ENCODE measurements at places on chromosomes 3 and 15.

GRCh38 chr15:84112025-84112424, 123.5 kb upstream of the GOLGA6L4 start:
- no peak for DNase-seq

DNA sequence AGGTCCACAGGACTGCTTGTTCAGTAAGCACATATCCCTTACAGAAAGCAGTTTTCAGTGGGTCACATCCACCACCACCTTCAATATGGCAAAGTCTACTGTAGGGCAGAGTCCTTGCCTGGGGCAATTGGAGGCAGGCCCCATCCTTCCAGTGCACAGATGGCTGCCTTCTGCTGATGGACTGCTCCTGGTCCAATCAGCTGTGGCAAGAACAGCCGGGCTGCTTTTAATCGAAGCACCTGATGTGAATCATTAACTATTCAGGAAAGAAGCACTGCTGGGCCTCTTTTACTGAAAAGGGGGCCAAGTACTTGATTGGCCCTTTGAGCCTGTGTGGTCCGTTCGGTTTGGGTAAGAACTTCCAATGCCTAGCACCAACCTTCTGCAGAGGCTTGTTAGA, 24.4 kb downstream of the LARS2 start:
- no peak for DNase-seq

GRCh38 chr3:184556582-184557347, 4.8 kb upstream of the EPHB3 start:
- no peak for DNase-seq

GRCh38 chr3:141228395-141228794, 3.2 kb upstream of the PXYLP1 start:
- no peak for DNase-seq

DNA sequence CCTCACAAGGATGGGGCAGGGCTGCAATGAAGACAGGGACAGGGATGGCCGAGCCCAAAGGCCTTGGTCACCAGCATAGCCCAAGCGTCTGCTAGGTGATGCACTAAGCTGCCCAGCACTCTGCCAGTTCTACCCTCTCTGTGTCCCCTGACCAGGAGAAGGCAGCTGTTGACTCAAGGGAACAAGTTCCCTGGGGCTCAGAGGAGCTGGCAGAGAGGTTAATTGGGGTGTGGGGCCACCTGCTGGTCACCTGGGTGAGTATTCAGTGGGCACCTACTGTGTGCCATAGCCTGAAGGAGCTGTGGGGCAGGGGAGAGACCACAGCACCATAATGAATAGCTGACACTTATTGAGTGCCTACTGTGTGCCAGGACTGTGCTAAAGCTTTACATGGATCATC, 22.0 kb upstream of the DOCK3 start:
- DNase-seq: peak; percentile 72

DNA sequence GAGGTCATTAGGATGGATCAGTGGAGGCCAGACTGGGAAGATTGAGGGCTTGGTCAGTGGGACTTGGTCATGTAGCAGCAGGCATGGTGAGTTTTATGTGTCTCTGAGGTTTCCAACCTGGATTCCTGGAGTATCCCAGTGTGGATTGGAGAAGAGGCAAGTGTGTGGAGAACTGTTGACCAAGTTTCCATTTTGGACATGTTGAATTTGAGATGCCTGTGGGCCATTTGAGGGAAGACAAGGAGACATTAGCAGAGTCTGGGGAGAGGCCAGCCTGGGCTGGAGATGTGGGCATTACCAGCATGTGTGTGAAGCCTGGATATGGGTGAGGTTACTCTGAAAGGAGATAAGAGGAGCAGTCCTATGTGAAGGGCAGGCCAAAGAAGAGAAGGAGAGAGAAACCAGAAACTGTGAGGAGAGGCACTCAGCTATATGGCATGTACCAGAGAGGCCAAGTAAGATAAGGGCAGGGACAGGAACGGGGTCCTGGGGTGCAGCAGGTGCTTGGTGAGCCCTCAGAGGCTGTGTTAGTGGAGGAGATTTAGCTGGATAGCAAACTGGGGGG, 4.3 kb downstream of the SLC25A38 start:
- no peak for DNase-seq

DNA sequence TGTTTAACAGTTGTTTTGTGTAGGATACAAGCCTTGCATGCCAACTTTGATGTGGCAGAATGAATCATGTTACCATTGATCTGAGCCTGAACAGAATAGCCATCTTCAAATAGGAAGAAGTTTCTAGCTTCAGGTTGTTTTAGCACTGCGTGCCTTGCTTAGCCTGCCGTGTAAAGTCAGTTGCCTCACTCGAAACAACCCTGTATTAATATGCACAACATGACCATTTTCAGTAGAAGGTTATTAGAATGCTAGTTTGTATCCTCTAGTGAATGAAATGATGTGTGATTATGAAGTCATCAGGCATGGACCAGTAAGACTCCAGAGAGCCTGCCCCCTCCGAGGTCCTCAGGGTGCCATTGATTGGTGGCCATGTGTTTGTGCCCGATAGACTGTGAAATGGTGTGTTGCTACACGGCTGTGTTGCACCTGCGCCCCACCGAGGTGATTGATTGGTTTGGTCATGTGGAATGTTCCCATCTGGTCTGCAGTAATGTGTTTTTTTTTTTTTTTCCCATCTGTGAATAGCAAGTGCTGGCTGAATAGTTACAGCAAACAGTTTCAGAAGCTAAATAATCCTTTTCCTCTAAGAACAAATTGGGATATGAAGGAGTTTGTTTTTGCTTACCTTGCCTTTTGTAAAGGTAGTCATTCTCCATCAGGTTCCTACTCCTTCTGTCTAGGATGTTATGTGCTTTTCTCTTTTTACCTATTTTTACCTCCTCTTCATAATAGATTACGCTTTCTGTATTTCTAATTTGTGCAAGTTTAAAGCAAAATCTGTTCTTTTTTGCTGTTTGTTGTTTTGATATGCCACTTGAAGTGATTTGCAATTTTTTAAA, 214.9 kb downstream of the TCF12 start:
- DNase-seq: no peak

DNA sequence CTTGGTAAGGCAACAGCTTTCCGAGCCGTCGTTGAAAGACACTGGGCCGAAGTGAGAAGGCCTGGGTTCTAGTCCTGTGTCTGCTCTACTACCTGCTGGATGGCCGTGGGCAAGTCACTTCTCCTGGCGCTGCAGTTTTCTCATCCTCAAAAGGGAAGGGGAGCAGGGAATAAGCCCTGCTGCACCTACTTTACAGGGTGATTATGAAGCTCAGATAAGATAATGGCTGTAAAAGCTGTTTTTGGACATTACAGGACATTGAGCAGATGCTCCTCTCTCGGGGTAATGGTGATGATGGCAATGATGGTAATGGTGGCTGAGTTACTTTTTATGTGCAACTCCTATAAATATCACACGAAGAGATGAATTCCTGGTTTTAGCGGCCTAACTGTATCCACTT, 152.6 kb downstream of the FAM43A start:
- no peak for DNase-seq

DNA sequence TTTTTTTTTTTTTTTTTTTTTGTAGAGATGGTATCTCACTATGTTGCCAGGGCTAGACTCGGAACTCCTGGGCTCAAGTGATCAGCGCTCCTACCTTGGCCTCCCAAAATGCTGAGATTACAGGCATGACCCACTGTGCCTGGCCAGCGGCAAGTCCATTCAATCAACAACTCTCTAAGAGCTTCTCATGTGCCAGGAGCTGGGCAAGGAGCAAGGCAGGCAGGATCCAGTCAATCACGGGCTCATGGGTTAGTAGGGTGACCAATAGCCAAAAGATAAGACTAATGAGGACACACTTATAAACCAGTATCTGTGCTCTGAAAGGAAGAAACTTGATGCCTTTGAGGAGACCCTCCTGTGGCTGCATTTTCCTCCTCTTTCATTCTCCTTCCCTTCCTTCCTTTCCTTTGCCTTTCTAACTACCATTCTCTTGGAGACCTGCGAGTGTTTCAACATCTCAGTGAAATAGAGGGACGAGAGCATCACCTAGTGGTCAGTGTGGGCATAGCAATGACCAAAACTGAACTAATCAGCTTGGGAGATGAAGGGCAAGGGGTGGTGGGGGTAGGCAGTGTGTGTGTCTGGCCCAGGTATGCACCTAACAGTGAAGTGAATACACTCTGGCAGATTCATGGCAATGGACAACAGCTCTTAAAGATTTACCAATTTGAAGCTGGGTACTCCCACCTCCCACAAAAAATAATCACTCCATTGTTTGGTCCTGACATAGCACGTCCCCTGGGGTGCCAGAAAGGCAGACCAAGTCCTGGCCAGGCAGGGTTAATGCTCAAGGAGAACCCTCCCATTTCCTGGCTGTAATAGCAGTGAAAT, 6.3 kb downstream of the RPP25 start:
- peak; percentile 92 for DNase-seq

DNA sequence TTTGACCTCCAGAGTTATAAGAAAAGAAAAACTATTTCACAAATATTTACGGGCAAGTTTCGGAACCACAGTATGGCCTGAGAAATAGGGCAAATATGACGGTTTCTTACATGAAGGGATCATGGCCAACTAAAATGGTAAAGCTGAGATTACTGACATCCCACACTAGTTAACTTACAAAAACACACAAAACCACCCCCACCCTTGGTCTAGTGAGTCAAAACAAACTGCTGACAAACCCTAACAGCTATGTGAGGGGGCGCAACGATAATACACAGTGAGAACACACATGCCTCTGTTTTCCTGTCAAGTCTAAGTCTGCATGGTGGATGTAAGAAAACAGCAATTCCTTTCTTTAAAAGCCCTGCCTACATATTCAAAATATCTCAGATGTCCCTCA, 32.3 kb downstream of the CBLB start:
- peak; percentile 59 for DNase-seq

- no peak for DNase-seq
Measured at GRCh38 chr15:63212050-63213004, 22.9 kb downstream of the RAB8B start.

GRCh38 chr3:70919661-70920060, 607.2 kb upstream of the MDFIC2 start:
- DNase-seq: no peak

GRCh38 chr3:127077068-127077467, 94.2 kb downstream of the PLXNA1 start:
- DNase-seq: no peak

DNA sequence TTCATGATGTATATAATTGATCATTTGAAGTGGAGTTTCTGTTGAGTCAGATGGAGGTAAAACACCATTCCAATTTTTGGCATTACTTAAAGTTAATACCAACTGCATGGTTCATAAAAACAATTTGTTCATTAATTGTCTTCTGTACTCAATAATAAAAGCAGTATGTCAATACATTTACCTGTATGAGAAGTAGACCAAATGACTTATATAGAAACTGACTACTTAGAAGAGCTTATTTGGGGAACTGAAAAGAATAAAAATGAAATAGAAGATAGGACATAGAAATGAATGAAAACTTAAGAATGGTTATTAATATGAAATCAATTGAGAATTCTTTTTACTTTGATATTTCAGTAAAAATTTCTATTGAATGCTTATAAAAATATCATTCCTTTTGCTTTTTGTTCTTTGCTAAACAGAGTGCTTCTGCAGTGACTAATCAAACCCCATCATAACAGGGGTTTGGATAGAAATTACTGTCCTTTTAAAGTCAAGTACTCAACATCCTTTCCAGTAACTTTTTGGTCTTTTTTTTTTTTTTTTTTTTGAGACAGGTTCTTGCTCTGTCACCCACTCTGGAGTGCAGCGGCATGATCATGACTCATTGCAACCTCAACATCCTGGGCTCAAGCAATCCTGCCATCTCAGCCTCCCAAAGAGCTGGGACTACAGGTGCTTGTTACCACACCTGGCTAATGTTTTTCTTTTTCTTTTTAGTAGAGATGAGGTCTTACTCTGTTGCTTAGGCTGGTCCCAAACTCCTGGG, 6.5 kb upstream of the CRYBG3 start:
- peak; percentile 42 for DNase-seq

- no peak for DNase-seq
Measured at GRCh38 chr3:152857082-152857481, 22.2 kb downstream of the P2RY1 start.

GRCh38 chr3:46209746-46210470, 1.8 kb upstream of the CCR1 start:
- no peak for DNase-seq

DNA sequence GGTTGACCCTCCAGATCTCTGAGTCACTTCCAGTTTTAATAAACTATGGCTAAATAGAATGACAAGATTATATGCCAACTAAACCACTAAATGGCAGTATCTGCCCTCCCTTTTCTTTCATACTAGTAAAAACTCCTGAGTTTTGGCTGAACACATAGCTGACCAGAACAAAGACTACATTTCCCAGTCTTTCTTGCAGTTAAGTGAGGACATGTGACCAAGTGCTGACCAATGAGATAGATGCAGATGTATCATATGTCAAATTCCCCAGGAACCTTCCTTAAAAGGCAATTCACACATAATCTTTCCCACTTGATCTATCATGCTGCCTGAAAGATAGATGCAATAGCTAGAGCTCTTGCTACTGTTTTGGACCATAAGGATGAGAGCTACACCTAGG, 191.3 kb downstream of the SHOX2 start:
- DNase-seq: no peak

DNA sequence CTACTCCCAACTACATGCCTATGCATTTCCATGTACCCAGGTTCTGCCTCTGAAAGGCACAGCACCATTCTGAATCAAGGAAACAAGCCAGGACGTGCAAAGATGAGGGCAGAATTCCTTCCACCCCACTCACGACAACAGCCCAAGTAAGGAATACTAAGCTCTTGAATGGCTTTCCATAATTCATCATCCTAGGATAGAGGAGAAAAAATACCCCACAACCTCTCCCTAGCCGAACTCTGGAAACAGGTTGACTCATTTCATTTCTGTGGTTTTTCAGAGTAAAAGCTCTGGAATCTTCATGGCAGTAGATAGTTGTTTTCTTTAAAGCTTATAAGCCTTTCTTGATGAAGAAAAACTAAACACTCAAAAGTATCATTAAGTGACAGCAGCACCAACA, 77.8 kb downstream of the PDZRN3 start:
- DNase-seq: no peak

DNA sequence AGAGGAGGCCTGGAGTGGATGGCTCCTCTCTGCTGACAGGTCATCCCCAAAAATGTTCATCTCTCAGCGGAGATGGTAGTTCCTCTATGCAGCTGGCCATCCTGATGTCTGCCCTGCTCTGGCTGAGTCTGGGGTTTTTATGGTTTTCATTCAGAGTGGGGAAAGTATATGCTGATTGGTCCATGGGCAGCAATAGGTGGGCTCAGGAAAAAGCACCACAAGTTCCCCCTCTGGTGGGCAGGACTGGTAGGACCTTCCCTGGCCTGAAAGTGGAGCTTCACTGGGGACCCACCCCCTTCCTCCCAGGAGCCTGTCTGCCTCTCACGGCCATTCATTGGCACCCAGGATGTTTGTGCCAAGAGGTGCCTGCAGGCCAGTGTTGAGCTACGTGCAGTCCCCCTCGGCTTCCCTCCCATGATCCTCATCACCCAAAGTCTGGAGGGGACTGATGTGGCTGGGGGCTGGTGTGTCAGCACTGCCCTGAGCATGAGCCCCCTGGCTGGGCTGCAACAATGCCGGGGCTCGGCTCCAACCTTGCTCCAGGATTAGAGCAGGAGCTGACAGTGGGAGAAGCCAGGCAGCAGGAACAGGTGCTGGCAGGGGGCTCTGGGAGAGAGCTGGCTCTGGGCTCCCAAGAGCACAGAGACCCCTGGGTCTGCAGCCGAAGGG, 13.1 kb upstream of the BLOC1S6 start:
- peak; percentile 50 for DNase-seq
